Activated CD4-positive, alpha-beta memory T cell treated with anti-CD3 and anti-CD28 coated beads for 36 hours (primary cell): ENCODE measurements at places on chromosomes 1 and 21.

DNA sequence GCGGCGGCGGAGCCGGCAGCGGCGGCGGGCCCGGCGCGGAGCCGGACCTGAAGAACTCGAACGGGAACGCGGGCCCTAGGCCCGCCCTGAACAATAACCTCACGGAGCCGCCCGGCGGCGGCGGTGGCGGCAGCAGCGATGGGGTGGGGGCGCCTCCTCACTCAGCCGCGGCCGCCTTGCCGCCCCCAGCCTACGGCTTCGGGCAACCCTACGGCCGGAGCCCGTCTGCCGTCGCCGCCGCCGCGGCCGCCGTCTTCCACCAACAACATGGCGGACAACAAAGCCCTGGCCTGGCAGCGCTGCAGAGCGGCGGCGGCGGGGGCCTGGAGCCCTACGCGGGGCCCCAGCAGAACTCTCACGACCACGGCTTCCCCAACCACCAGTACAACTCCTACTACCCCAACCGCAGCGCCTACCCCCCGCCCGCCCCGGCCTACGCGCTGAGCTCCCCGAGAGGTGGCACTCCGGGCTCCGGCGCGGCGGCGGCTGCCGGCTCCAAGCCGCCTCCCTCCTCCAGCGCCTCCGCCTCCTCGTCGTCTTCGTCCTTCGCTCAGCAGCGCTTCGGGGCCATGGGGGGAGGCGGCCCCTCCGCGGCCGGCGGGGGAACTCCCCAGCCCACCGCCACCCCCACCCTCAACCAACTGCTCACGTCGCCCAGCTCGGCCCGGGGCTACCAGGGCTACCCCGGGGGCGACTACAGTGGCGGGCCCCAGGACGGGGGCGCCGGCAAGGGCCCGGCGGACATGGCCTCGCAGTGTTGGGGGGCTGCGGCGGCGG, 1.0 kb downstream of the ARID1A start:
- H3K27me3 ChIP-seq, result no peaks in the 10 kb centered on the region
- DNase-seq, result peak; percentile 78
- peaks cover 23% of the 10 kb centered on the region for H3K4me1 ChIP-seq
- peak overlapping the region; percentile 66 for H3K4me3 ChIP-seq

DNA sequence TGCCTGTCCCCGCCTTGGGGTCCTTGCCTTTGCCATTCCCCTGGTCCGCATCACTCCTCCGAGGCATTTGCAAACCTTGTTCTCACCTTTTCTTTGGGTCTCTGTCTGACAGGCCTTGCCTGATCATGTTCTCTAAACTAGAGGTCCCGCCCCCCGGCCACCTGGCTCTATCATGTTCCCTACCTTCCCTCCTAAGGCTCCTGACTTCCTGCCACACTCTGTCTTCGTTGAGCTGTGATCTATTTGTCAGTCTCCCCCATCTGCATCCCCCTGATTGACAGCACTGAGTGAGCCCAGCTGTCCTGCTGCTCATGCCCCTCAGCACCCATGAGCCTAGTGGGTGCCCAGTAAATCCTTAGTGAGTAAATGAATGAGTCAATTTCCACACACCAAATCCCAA, 22.8 kb downstream of the ERG start:
- peaks cover 50% of the 10 kb centered on the region for H3K27me3 ChIP-seq
- H3K4me3 ChIP-seq, result no peak overlapping the region
- no peaks in the 10 kb centered on the region for H3K36me3 ChIP-seq

DNA sequence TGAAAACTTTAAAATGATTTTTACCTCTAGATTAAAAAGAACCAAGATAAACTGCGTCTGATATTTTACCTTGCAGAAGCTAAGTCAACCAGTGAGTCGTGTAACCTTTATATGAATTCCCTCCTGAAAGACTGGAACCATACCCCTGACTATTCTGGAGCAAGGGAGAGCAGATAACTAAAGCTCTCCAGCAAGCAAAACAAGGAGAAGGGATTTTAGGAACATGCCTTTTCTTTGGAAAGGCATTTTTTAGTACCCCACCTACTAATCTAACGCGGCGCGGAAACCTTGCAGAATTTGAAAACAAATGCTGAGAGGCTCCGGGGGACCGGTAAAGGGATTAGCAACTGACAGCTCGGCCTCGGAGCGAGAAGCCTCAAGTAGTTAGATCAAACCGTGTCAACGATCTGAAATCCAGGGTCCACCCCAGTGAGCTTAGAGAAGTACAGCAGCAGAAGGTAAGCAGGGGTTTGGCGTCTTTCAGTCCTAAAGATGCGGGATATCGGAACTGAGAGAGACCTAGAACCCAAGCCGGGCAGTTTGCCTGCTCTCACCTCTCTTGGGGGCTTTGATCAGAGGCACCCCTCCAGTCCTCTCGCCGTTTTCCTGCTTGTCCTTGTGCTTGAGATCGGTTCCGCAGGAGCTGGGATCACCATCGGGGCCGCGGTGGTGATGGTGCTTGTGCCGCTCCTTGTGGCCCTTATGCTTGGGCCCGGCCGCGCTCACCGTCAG, 954 bp downstream of the RSBN1 start:
- DNase-seq, result peak; percentile 42
- H3K4me1 ChIP-seq, result peaks cover 33% of the 10 kb centered on the region
- peak overlapping the region; percentile 91 for H3K27ac ChIP-seq
- peak overlapping the region; percentile 99 for H3K4me3 ChIP-seq
- no peaks in the 10 kb centered on the region for H3K27me3 ChIP-seq
- H3K36me3 ChIP-seq, result peaks cover 6% of the 10 kb centered on the region

DNA sequence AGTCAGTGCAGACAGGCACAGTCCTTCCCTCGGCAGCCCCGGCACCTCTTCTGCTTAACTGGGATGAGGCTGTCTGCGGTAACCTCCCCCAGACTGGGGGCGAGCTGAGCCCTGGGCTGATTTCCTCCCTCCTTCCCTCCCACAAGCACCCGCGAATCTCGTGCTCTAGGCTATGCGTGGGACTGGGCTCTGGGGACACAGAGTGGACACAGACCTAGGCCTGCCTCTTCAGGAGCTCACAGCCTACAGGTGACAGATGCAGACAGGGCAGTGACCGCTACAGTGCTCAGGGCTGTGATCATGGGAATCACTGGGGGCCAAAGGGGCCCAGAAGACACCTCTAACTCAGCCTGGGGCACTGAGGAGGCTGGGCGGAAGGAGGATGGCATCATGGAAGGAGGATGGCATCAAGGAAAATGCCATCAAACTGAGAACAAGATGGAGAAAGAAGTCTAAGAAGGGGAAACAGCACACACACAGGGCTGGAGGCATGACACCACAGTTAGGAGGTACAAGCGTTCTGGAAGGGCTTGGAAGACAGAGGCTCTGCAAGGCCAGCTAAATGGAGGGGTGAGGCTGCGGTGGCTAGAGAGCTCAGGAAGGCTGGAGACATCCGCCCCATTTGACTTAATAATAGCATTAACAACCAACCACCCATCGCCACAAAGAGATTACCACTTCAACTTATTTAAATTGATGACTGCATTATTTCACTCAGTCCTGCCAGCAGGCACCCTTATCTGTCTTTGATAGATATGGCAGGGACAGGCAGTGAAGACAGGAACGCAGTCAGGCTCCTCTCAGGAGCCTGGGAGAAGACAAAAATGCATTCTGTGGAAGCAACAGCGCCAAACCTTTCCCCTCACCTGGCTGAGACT, 4.2 kb downstream of the TTC39A start:
- peaks cover 10% of the 10 kb centered on the region for H3K4me1 ChIP-seq
- no peak overlapping the region for H3K27ac ChIP-seq
- H3K36me3 ChIP-seq, result no peaks in the 10 kb centered on the region
- peaks cover 21% of the 10 kb centered on the region for H3K27me3 ChIP-seq
- DNase-seq, result no peak
- H3K4me3 ChIP-seq, result no peak overlapping the region

GRCh38 chr1:15370781-15371520, 38.7 kb upstream of the EFHD2 start:
- H3K4me3 ChIP-seq, result no peak overlapping the region
- no peak overlapping the region for H3K27ac ChIP-seq
- no peaks in the 10 kb centered on the region for H3K4me1 ChIP-seq
- DNase-seq, result no peak
- no peaks in the 10 kb centered on the region for H3K27me3 ChIP-seq

GRCh38 chr1:51276286-51276685, 40.2 kb downstream of the RNF11 start:
- no peak for DNase-seq
- H3K27ac ChIP-seq, result no peak overlapping the region
- H3K27me3 ChIP-seq, result no peaks in the 10 kb centered on the region
- H3K4me1 ChIP-seq, result no peaks in the 10 kb centered on the region
- no peak overlapping the region for H3K4me3 ChIP-seq
- H3K36me3 ChIP-seq, result peaks cover 7% of the 10 kb centered on the region
